Fibroblast of lung (primary cell): ENCODE measurements at places on chromosomes 5 and 9. TPM values are rescaled to one million over a fixed set of nuclear protein-coding genes. Genes with fewer than 3 reads are reported as not detected.
A peak's percentile ranks its signal among the peaks of the same experiment; 100 is the strongest.

The MLLT3 gene
- total RNA-seq = 36.5 and 43.8 TPM in 2 replicates

DNA sequence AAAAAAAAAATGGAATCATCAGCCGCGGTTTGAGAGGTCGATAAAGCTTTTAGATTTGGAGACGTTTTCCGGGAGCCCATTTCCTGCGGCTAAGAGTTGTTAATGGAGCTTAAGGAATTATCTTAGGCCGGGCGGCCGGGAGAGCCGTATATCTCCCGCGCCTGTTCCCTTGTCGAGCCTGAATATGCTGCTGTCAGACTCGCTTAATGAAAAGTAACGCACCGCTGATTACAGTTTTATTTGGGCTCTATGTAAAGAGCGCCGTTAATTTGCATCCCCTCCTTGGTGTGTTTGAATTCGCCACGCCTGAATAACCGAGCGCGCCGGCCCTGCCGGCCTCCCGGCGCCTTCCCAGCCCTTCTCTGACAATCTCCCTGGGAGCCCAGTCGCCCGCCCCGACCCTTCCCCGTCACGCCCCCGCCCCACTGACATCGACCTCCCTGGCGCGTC lies 7.9 kb downstream of the IRX4 start:
- no peak for DNase-seq

DNA sequence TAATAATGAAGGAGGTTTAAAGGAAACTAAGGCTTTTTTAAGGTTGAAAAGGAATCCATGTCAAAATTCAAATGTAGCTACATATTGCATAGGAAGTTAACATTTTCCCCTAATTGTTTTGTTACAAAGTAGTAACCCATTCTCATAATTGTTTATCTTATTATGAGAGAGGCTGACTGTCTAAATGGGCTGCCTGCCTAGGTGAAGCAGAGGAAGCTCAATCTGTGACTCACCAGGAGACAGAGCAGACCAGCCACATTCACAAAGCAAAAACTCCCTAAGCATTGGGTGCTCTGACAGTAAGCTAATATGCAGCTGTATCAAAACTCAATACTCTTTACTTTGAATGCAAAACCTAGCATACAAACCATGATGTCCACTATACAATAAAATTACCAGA lies 208.5 kb downstream of the ROR2 start:
- DNase-seq = peak; percentile 81

DNA sequence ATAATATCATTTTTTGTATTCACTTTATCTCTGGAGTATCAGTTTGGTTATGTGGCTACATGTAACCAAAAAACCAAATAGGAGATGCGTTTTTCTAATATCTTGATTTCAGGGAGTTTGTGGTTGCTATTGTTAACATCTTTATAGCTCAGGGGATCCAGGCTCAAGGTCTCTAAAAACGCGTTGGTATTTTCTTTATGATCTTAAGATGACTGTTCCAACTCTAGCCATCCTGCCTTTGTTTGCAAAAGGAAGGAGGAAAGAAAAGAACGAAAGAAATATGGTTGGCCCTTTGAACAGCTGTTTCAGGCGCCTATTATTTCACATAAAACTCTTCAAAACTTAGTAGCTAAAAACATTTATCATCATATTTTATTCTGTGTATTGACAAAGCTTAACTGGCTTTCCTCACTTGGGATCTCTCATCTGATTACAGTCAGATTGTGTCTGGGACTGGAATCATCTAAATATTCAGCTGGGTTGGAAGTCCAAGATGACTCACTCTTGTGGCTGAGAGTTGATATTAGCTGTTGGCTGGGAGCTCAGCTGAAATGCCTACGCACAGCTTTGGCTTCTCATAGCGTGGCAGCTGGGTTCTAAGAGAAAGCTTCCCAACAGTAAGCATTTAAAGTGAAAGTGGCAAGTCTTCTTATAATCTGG lies 60.1 kb downstream of the FAM174A start:
- DNase-seq = peak; percentile 97

The NREP gene
- 56.8 and 86.0 TPM in 2 replicates for total RNA-seq
